ENCODE measurements at places on chromosomes 3 and 15. TPM values are rescaled to one million over a fixed set of nuclear protein-coding genes. Genes with fewer than 3 reads are reported as not detected.

NANOGP8 gene
- total RNA-seq = 9.4 TPM

DNA sequence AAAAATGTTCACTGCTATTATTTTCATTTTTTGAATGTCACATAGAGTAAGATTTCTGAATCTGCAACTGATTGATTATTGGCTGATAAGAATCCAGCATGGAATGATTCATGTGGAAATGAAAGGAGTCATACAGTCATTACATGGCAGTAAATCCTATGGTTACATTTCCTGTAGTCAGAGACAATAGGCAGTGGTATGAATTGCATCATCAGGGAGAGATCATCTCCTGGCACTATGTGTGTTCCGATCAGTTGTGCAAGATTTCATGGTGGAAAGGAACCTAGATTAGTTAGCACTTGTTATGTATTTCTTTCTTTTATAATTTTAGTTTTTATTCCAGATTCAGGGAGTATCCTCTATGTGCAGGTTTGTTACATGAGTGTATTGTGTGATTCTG, 38.8 kb downstream of the SLC12A1 start:
- H3K27me3 ChIP-seq = no peaks in the 10 kb centered on the region
- no peak for DNase-seq
- no peak overlapping the region for H3K4me3 ChIP-seq
- no peak overlapping the region for H3K27ac ChIP-seq

GRCh38 chr3:25444273-25444672, 16.2 kb downstream of the RARB start:
- H3K4me3 ChIP-seq = no peak overlapping the region
- DNase-seq = no peak
- no peak overlapping the region for H3K27ac ChIP-seq
- no peaks in the 10 kb centered on the region for H3K27me3 ChIP-seq
- peaks cover 7% of the 10 kb centered on the region for H3K4me1 ChIP-seq
- H3K36me3 ChIP-seq = no peaks in the 10 kb centered on the region

DNA sequence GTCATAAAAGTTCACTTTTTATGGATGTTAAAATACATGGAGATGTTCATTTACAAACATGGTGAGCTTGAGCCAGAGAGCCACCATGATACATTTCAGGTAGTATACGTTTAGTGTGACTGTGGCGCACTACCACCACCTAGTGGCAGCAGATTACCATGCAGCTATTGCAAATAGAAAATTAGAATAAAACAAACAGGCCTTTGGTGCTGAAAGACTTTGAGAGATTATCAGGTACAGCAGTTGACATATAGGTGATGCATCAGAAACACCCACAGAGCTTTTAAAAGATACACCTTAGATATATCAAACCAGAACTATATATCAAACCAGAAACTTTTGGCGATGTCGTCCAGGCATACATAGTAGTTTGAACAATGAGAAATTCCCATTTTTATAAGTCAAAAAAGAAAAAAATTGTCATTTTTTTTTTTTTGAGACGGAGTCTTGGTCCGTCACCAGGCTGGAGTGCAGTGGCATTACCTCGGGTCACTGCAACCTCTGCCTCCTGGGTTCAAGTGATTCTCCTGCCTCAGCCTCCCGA, 42.0 kb upstream of the ICE2 start:
- H3K27me3 ChIP-seq = no peaks in the 10 kb centered on the region
- peak; percentile 47 for DNase-seq
- H3K27ac ChIP-seq = no peak overlapping the region
- no peaks in the 10 kb centered on the region for H3K4me1 ChIP-seq
- H3K36me3 ChIP-seq = no peaks in the 10 kb centered on the region

GRCh38 chr15:78244101-78244500, 9.7 kb upstream of the ACSBG1 start:
- H3K36me3 ChIP-seq = no peaks in the 10 kb centered on the region
- no peak overlapping the region for H3K4me3 ChIP-seq
- H3K4me1 ChIP-seq = no peaks in the 10 kb centered on the region
- DNase-seq = no peak

PRR20G gene
- not detected for total RNA-seq

DNA sequence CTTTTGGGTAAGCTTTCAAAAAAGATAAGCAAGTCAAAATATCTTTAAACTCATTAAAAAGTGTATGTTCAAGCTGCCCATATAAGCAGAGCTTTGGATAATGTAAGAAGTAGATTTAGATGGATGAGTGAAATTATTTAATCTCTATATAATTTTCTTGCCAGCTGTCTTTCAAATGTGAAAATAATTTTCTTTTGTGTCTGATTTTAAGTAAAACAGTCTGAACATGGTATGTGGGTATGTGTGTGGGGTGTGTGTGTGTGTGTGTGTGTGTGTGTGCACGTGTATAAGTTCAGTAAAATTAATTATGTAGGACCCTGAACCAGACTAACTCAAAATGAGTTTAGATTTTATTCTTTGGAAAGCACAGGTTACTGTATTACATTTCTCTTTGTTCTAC, 155.2 kb upstream of the CGNL1 start:
- H3K4me3 ChIP-seq = no peak overlapping the region
- no peak for DNase-seq
- no peaks in the 10 kb centered on the region for H3K4me1 ChIP-seq

DNA sequence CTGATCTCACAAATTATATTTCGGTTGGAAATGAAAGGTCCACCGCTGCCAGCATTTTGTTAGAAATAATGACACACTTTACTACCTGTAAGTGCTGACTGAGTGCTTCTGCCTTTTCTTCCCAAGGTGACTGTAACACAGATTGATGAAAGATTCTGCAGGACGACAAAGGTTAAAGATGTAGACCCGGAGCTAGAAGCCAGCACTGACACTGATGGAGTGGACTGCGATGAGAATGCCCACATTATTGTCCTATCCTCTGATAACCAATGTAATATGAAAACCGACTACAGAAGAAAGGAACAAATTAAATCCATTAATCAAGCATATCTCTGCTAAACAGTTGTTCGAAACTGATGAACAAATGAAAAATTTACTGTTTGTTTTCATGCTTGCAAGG, 666.5 kb downstream of the GBE1 start:
- H3K4me1 ChIP-seq = no peaks in the 10 kb centered on the region
- no peaks in the 10 kb centered on the region for H3K36me3 ChIP-seq
- H3K27ac ChIP-seq = no peak overlapping the region
- H3K27me3 ChIP-seq = no peaks in the 10 kb centered on the region

- no peak overlapping the region for H3K27ac ChIP-seq
- H3K4me3 ChIP-seq = no peak overlapping the region
- no peaks in the 10 kb centered on the region for H3K36me3 ChIP-seq
- DNase-seq = no peak
These were observed 68.0 kb upstream of the TAMM41 start for GRCh38 chr3:11914651-11915050.

TRPM1 gene
- not detected for total RNA-seq

- no peak overlapping the region for H3K4me3 ChIP-seq
- no peak overlapping the region for H3K27ac ChIP-seq
- no peaks in the 10 kb centered on the region for H3K27me3 ChIP-seq
- DNase-seq = no peak
- no peaks in the 10 kb centered on the region for H3K4me1 ChIP-seq
- H3K36me3 ChIP-seq = no peaks in the 10 kb centered on the region
These were observed 19.4 kb downstream of the RBP1 start for GRCh38 chr3:139519998-139520737.

- H3K27me3 ChIP-seq = no peaks in the 10 kb centered on the region
- no peaks in the 10 kb centered on the region for H3K4me1 ChIP-seq
- H3K4me3 ChIP-seq = no peak overlapping the region
- no peaks in the 10 kb centered on the region for H3K36me3 ChIP-seq
These were observed 6.3 kb upstream of the SCN5A start for GRCh38 chr3:38655708-38656300.

DNA sequence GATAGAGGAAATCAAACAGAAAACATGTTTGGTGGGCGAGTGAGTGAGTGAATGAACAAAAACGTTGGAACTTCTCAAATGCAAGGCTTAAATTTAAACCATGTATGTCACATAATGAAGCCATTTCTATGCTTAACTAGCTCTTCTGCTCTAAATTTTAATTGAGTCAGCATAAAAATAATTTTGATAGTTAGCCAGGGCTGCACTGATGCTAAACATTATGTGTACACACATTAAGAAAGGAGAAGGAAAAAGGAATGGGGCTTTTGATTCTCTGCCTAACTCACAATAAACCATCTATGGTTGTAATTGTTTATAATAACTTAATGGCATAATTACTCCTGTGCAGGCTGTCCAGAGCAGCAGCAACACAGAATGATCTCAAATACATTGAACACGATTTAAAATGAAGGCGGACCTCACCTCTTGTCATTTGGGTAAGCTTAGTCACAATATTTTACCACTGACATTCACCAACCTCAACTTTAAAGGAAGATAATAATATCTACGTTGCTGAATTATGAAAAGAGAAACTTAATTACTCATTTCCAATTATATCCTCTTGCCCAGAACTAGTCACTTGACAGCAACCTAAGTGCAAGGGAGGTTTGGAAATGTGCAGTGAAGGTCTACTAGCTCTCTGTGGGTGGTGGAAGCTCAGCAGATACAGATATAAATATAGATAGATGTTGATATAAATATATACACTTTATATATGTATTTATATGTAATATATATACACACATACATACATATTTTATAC, 318.4 kb upstream of the TRIM42 start:
- no peak for DNase-seq
- no peaks in the 10 kb centered on the region for H3K36me3 ChIP-seq
- no peaks in the 10 kb centered on the region for H3K4me1 ChIP-seq
- no peak overlapping the region for H3K4me3 ChIP-seq

DNA sequence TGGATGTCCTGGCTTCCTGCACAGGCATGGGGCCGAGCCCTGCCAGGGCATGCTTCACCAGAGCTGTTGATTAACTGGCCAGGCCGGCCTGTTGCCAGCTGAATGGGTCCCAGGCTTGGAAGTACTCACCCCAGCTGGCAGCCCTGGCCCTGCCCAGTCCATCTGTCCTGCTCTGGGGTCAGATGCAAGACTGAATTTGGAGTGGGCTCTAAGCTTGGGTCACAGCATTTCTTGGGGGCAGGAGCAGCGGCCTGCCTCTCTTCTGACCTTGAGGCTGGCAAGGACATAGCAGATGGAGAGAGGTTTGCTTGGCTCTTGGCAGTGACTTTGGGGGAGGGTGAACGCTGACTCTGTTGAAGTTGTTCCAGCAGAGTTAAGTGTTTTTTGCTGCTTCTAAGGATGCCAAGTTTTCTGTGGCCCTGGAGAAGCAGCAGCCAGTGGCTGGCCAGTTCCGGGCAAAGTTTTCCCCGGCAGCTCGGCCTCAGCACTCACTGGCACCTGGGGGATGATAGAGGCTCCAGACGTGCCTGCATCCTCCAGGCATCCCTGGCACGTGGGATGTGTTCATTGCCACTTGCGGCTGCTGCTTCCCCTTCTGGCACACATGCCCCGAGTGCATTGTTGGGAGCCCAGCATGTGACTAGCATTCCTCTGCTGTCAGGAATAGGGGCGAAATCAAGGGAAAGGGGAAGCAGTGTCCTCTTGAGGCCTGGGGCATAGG, 22.9 kb downstream of the PDIA5 start:
- peaks cover 8% of the 10 kb centered on the region for H3K4me1 ChIP-seq
- H3K27me3 ChIP-seq = no peaks in the 10 kb centered on the region
- H3K27ac ChIP-seq = no peak overlapping the region
- no peak overlapping the region for H3K4me3 ChIP-seq

DNA sequence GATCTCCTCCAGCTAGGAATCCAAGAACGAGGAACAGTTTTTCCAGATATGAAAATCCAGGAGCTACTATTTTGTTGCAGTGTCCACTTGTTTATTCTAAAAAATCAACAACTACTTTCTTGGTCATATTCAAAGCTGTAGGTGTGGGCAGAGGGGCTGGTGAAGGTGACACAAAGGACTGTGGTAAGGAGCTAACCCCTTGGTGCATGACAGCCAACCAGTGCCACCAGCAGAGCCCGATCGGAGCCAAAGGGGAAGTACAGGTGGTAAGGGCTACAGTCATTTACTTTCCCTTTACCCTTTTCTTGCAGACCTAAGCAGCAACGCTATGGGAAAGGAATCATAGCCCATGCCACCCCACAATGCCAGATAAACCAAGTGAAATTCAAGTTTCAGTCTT, 30.7 kb downstream of the PLA1A start:
- H3K4me3 ChIP-seq = no peak overlapping the region
- peaks cover 42% of the 10 kb centered on the region for H3K4me1 ChIP-seq
- no peak overlapping the region for H3K27ac ChIP-seq
- H3K36me3 ChIP-seq = no peaks in the 10 kb centered on the region

IL17RD gene
- total RNA-seq = 10.0 TPM

PPCDC gene
- total RNA-seq = 30.6 TPM

STAB1 gene
- total RNA-seq = 269 TPM

DNA sequence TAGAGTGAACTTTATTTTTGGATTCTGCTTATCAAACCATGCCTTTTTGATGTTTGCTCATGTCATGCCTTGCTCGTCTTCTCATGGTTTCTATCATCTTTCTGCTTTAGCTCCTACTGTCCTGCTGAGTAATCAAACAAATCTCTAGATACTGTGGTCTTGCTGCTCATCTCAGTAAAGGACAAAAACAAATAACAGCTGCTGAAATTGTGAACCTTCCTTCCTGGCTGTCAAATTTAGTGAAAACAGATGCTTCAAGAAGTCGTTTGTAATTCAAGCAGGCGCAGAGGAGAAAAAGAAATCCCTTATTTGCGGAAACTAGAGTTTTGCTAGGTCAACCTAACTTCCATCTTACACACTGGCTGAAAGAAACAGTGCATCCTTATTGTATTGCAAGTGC, 616.1 kb upstream of the ALCAM start:
- no peaks in the 10 kb centered on the region for H3K27me3 ChIP-seq
- H3K36me3 ChIP-seq = no peaks in the 10 kb centered on the region
- H3K27ac ChIP-seq = no peak overlapping the region

- no peaks in the 10 kb centered on the region for H3K36me3 ChIP-seq
- DNase-seq = no peak
- no peak overlapping the region for H3K27ac ChIP-seq
- H3K27me3 ChIP-seq = no peaks in the 10 kb centered on the region
These were observed 931.6 kb upstream of the CFAP20DC start for GRCh38 chr3:59981377-59981776.

DNA sequence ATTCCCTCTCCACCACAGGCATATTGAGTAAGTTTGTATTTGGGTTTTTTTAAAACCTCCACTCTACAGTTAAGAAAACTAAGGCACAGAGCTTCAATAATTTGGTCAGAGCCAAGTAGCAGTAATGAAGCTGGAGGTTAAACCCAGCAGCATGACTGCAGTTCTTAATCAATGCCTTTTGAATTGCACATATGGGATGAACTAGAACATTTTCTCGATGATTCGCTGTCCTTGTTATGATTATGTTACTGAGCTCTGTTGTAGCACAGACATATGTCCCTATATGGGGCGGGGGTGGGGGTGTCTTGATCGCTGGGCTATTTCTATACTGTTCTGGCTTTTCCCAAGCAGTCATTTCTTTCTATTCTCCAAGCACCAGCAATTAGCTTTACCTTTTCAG, 1.6 kb upstream of the CCR5 start:
- no peaks in the 10 kb centered on the region for H3K36me3 ChIP-seq
- no peak for DNase-seq
- no peak overlapping the region for H3K4me3 ChIP-seq

GRCh38 chr15:68896178-68896577, 34.1 kb upstream of the SPESP1 start:
- no peak for DNase-seq
- H3K36me3 ChIP-seq = no peaks in the 10 kb centered on the region
- H3K4me3 ChIP-seq = no peak overlapping the region
- no peak overlapping the region for H3K27ac ChIP-seq
- H3K27me3 ChIP-seq = peaks cover 7% of the 10 kb centered on the region
